ENCODE measurements at places on chromosomes 6 and 20.

DNA sequence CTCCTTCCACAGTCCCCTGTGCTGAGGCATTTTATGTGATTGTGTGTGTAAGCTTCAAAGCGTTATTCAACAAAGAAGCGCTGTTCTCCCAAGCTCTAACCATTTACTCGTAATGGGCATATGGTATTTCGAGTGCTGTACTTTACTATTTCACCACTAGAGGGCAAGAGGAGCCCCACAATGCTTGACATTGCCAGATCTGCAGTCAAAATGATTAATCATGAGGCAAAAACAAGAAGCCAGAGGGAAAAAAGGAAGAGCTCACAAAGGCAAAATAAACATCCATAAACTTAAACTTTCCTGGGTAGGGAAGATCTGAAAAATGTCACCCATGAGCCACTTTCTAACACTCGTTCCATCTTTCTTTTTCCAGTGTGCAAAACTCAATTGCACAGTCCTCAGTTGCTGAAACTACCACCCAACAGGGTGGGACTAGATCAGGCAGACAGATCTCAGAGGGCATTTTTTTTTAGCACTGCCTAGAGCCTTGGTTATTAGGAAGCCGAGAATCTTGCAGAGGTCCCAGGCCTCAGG is 215.0 kb upstream of the PLCB4 start:
- DNase-seq: peak; percentile 53

- no peak for DNase-seq
Observed at GRCh38 chr6:118680452-118681095, 29.2 kb upstream of the CEP85L start.

DNA sequence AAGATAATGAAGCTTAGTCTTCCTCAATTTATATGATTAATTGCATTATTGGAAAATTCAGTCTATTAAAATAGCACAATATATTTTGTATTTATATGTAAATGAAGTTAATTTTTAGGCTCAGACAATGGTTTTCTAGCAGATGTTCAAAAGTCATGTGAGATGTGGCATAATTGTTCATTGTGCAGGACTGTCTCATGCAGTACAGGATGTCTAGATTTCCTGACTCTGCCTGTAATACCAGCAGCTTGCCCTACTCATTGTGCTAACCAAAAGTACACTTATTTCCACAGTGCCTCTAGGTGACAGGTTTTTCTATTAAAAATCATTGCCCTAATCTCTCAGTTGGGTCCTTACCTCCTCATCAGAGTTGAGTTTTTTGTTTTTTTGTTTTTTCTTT is 12.4 kb downstream of the RALGAPB start:
- no peak for DNase-seq

- no peak for DNase-seq
Observed at GRCh38 chr6:16512544-16513290, 248.5 kb downstream of the ATXN1 start.

DNA sequence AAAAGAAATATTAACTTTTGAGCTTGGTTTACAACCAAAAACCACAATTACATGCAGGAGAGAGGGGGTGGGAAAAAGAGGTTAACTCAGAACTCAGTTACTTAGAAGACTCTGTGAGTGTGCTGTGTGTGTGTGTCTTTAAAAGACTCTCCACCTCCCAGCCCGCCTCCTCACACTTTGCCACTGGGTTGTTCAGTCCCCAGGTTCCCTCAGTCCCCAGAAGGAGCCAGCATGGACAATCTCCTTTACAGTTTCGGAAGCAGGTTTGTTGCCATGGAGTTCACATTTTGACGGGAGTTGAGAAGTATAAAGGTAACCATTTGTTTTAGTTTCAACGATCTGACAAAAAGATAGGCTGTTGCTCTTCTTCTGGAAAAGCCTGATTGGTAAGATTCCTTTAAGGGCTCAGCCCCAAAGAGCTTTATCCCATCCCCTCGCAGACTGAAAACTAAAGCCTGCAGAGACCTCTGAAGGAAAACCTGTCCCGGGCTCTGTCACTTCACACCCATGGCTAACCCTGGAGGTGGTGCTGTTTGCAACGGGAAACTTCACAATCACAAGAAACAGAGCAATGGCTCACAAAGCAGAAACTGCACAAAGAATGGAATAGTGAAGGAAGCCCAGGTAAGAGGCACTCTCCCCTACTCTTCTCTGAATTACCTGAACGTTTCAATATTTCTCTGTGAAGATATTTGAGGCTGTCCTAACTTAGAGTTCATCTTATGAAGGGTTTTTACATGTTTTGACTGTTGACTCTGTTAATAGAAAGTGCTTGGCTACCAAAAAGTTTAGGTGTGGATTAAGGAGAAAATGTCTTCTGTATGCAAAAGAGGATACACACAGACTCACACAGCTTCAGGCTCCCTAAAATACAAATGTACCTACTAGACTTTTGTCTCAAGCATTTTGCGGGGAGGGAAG is at the start of gene SPTLC3:
TSS of gene SPTLC3 (plus strand) at position 212 of the 921 bp plus-strand sequence. CDS start at position 508, 296 bp downstream.
- DNase-seq: no peak

- DNase-seq: no peak
Observed at GRCh38 chr6:41648921-41649320, 10.7 kb downstream of the MDFI start.

DNA sequence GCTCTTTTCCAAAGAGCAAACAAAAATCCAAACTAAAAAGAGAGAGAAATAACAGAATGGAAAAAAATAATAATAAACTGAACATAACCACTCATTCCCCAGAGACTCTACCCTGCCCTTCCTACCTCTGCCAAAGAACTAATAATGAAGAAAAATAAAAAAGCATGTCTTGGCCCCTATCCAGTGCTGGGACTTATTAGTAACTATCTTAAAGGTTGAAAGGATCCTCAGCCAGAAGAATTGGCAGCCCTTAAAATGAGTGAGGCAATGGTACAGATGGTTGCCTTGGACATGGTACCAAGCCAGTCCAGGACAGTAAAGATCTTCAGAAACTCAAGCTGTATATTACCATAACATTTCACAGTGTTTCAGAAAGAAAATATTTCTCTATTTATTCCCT is 279.3 kb downstream of the HACE1 start:
- no peak for DNase-seq

DNA sequence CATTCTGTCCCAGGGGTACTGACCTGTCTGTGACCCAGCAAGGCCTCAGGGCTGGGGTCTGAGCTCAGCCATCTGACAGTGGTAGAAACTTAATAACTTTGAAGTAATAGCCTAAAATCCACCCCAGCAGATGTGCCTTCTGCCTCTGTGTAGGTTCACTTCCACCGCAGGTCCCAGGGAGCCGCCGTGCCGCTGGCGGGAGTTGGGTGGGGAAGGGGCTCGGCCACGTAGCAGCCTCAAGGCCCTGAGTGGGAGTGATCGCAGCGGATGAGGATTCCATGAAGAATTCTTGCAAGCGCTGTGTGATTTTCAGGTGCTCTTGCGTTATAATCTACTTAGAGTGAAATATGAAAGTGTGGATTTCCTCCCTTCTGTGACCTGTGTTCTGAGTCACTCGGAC is 163.7 kb downstream of the DTNBP1 start:
- no peak for DNase-seq

- peak; percentile 18 for DNase-seq
Observed at GRCh38 chr6:46090115-46091079, 39.4 kb upstream of the ENPP4 start.

GRCh38 chr6:147127587-147127986 is 76.6 kb upstream of the STXBP5 start:
- DNase-seq: no peak

GRCh38 chr6:148943451-148943850 is 196.6 kb downstream of the UST start:
- DNase-seq: no peak

DNA sequence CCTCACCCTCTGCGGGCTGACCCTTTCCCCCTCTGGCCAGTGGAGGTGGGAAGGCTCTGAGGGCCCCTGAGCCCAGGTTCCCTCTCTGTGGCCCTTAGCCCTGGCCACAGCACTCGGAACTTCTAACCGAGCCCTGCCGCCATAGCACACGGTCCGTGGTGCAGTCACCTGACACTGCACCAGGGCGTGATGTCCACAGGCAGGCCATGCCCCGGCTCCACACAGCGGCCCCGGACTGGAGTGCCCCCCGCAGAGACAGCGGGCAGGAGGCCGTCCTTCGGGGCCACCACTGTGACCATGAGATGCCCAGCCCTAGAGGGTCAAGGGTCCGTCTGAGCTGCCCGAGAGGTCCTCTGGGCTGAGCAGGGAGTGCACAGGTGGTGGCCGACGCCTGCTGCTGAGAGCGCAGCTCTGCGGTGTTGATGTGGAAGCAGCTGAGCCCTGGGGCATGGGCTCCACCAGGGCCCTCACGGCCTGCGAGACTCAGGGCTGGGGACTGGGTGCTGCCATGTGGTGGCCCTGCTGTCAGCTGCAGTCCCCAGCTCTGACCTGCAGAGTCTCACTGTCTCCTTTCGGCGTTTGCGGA is 11.2 kb upstream of the BHLHE23 start:
- DNase-seq: no peak

DNA sequence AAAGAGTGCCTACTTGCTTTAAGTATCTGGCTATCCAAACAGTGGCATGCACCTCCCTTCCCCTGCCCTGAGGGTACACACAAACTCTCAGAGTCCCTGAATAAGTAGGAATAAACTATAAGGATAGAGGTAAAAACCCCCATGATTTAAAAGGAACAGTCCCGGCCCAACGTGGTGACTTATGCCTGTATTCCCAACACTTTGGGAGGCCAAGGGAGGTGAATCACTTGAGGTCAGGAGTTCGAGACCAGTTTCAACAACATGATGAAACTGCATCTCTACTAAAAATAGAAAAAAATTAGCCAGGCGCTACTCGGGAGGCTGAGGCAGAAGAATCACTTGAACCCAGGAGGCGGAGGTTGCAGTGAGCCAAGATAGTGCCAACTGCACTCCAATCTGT is 22.2 kb downstream of the SAMHD1 start:
- DNase-seq: no peak

DNA sequence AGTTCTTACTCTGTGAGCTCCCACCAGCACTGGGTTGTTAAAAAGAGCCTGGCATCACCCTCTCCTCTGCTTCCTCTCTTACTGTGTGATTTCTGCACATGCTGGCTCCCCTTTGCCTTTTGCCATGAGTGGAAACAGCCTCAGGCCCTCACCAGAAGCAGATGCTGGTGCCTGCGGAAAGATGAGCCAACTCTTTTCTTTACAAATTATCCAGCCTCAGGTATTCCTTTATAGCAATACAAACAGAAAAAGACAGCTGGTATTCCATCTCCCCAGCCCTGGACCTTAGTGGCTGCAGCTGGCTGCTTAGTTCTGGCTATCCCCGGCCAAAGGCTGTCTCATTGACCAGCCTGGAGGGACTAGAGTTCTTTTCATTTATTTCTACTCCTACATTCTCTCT is 129.1 kb downstream of the IMPG1 start:
- DNase-seq: no peak

GRCh38 chr20:20814685-20815084 is 102.2 kb upstream of the RALGAPA2 start:
- DNase-seq: no peak

- no peak for DNase-seq
Observed at GRCh38 chr6:11172501-11173327, 59.8 kb downstream of the NEDD9 start.

- peak; percentile 44 for DNase-seq
Observed at GRCh38 chr6:150195996-150196417, 53.2 kb downstream of the PPP1R14C start.

DNA sequence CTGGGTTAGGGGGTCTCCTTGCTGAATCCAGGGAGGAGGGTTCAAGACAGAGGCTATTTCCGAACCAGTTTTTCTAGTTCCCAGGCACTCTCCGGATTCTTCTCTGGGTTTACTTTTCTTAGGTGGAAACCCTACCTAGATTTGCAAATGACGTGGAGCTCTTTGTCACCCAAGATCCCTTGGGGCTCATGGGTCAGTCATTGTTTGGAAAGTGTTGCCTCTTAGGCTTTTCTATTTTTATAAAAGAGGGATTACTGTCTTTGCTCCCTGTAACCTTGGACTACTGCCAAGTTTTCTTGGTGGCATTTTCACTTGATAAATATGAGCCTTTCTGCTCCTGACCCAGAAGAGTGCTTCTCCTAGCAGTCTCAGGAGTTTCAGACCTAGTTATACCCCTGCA is 33.6 kb downstream of the FAM209B start:
- DNase-seq: no peak

GRCh38 chr6:4941782-4942672 is 61.8 kb downstream of the RPP40 start:
- DNase-seq: no peak

- no peak for DNase-seq
Observed at GRCh38 chr20:32804022-32804715, 15.6 kb upstream of the MAPRE1 start.
